ENCODE measurements at places on chromosomes 1 and 21.

- no peak for DNase-seq
These were observed 18.9 kb upstream of the GPR153 start for GRCh38 chr1:6279613-6280383.

- no peak for DNase-seq
These were observed 957.0 kb downstream of the AMY1C start for GRCh38 chr1:104706631-104707147.

- DNase-seq: no peak
These were observed 6.2 kb upstream of the HIVEP3 start for GRCh38 chr1:41924911-41925310.

GRCh38 chr1:159132271-159132881 is 39.0 kb upstream of the CADM3 start:
- peak; percentile 50 for DNase-seq

GRCh38 chr1:173507205-173507846 is 30.2 kb downstream of the PRDX6 start:
- no peak for DNase-seq

GRCh38 chr21:35257413-35257812 is 208.3 kb upstream of the RUNX1 start:
- DNase-seq: no peak

DNA sequence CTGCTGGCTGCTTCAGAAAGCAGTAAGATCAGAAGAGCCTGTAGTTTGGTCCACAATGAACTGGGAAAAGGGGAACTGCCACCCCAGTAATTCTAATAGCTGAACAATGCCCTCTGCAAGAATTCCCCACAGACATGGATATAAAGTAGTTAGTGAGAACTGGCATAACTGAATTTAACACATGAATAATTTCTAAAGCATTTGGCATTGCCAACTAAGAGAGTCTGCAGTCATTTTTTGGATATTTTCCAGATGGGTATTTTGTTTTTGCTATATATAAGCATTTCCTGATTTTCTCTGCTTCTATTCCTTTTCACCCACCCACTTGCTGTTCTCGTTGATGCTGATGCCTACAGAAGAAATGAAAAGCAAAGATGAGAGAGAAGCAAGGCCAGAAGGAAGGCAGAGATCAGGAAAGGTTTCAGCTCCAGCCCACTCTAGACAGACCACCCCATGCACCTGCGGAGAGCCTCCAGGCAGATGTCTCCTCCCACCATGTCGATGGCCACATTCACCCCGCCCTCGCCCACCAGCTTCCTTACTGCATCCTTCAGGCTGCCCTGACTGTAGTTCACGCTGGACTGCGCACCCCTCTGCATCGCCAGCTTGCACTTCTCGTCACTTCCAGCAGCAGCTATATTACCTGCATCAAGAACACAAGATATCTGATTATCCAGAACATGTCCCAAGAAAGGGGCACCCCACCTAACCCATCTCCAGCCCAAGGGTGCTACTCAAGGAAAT is 55.9 kb upstream of the SEC16B start:
- DNase-seq: no peak

- no peak for DNase-seq
These were observed 34.4 kb downstream of the C21orf91 start for GRCh38 chr21:17784604-17785402.

DNA sequence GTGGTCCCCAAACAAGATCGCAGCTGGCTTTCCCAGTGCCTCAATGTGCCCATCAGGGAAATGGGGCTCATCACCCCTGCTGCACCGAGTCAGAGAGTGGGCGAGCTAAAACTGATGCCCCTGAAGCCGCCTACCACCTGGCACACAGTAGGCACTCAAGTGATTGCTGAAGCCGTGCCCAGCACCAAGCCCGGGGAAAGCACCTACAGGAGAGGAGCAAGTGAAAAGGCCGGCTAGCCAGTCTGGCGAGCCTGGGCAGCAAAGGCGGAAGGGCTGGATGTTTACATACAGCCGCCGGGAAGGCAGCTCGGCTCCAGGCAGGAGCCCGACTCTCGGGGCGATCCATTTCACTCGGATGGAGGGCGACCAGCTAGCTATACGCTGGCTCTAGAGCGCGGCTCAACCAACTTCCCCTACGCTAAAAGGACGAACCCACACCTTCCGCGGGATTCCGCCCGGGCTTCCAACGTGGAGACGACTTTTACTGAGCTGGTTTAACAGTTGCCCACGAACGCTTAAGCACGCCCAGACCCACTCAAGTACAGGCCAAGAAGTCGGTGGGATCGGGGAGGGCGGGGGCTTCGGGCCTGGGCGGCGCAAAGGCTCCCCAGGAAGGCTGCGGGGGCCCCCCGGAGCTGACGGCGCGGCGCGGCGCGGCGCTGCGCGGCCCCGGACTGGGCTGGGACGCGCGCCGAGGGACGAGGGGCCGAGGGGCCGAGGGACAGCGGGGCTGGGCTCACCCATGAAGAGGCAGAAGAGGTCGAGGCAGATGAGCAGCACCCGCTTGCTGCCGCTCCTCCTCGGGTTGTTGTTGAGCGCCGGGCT is 1.0 kb downstream of the PLPP3 start:
- DNase-seq: no peak

DNA sequence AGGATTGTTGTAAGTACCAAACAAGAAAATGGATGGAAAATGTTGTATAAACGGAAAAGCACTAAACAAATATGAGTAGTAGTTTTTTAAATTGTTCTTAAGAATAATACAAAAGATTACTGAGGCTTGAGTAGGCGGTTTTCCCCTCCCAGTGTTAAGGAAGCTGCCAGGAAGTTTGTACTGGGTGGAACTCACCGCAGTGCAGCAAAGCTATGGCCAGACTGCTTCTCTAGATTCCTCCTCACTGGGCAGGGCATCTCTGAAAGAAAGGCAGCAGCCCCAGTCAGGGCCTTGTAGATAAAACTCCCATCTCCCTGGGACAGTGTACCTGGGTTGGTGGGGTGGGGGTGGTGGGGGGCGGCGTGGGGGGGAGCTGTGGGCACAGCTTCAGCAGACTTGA is 58.7 kb downstream of the XCL2 start:
- DNase-seq: no peak

DNA sequence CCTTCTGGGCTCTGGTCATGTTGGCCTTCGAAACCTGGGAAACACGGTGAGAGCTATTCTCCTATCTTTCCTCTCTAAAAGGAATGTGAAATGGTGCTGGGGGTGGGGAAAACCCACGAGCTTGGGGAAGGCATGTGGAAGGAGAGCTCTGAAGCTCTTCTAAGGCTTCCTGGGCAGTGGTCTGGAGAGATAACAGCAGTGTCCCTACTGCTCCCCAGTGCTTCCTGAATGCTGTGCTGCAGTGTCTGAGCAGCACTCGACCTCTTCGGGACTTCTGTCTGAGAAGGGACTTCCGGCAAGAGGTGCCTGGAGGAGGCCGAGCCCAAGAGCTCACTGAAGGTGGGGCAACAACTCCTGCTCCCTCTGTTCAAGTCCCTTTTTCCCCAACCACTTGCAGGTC is 2.8 kb downstream of the USP21 start:
- no peak for DNase-seq

GRCh38 chr1:201933840-201934430 is 12.4 kb downstream of the LMOD1 start:
- DNase-seq: no peak

DNA sequence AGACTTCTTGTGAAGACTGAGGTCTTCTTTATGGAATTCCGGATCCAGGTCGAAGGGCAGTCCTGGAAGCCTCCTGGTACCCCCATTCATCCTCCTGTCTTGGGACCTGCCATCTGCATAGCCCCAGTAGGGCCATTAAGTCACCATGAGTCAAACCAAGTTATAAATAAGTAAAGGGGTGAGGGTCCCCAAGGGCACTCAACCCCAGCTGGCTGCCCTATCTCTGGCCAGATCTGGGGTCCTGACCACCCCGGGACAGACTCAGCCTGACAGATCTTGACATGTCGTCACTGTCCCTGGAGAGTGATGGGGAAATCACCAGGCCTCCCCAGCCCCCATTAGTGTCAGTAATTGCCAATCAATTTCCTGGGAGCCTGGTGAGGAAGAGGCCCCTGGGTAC is 108.7 kb downstream of the EPHB2 start:
- DNase-seq: no peak

DNA sequence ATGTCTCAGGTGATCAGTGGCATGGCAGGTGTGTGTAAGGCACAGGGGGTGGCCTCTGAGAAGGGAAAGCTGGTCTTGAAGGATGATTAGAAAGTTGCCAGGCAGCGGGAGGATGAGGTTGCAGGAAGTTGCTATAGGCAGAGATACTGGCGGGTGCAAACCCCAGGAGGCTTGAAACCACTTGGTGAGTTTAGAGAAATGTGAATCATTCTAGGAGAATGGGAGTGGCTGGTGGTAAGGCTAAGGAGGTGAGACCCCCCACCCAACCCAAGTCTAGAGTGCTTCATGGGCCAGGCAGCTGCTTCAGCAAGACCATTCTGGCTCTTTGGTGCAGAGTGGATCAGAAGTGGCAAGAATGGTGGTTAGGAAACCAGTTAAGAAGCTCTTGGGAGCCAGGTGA is 9.0 kb downstream of the SH2D2A start:
- DNase-seq: no peak

- DNase-seq: no peak
These were observed 2.0 kb downstream of the CRABP2 start for GRCh38 chr1:156703336-156703735.

- DNase-seq: no peak
These were observed 305.1 kb downstream of the NPHP4 start for GRCh38 chr1:5686925-5687706.

DNA sequence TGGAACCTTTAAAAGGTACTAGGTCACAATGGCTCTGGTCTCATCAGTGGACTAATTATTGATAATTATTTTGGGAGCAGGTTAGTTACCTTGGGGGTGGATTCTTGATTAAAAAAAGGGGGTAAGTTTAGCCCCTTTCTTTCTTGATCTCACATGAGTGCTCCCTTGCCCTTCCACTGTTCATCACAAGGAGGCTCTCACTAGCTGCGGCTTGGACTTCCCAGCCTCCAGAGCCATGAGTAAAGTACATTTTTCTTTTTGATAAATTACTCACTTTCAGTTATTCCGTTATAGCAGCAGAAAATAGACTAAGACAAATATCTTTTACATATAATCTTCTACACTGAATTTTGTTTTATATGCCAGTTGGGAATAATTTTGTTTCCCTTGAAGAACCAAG is 254.8 kb upstream of the DEPDC1 start:
- no peak for DNase-seq

DNA sequence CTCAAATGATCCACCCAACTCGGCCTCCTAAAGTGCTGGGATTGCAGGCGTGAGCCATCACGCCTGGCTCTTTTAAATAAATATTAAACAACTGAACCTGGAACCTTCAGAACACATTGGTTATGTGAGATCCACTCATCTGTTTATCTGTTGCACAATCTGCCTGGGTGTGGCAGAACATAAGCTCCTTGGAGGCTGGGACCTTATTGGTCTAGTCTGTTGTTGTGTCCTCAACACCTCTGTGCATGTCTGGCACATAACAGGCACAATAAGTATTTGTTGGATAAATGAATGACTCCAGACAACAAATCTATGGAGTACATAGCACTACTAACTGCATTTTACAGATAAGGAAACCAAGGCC is 4.1 kb upstream of the NBL1 start:
- DNase-seq: no peak

GRCh38 chr1:11483581-11484320 is 4.8 kb downstream of the DISP3 start:
- DNase-seq: no peak

DNA sequence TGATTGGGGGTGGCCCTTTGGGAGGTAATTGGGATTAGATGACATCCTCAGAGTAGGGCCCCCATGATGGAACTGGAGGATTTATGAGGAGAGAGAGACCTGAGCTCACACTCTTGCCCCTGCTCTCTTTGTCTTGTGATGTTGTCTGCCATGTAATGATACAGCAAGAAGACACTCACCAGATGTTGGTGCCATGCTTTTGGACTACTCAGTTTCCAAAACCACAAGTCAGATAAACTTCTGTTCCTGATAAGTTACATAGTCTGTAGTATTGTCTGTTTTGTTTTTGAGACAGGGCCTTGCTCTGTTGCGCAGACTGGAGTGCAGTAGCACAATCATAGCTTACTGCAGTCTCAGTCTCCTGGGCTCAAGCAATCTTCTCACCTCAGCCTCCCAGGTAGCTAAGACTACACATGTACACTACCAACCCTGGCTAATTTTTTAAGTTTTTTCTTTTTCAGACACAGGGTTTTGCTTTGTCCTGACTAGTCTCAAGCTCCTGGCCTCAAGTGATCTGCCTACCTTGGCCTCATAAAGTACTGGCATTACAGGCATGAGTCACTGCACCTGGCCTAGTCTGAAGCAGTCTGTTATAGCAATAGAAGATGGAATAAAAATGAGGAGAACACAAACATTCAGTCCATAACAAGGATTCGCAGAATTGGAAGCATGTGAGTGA is 115.0 kb upstream of the GALNT2 start:
- DNase-seq: no peak

- DNase-seq: no peak
These were observed 73.2 kb downstream of the NKAIN1 start for GRCh38 chr1:31166462-31166861.
